Stimulated activated naive CD4-positive, alpha-beta T cell (primary cell): ENCODE measurements at places on chromosomes 11 and 22.

- peak; percentile 4 for DNase-seq
These were observed 42.2 kb upstream of the FAM181B start for GRCh38 chr11:82775736-82776346.

- no peak for DNase-seq
These were observed 17.9 kb downstream of the RTN3 start for GRCh38 chr11:63698976-63699733.

DNA sequence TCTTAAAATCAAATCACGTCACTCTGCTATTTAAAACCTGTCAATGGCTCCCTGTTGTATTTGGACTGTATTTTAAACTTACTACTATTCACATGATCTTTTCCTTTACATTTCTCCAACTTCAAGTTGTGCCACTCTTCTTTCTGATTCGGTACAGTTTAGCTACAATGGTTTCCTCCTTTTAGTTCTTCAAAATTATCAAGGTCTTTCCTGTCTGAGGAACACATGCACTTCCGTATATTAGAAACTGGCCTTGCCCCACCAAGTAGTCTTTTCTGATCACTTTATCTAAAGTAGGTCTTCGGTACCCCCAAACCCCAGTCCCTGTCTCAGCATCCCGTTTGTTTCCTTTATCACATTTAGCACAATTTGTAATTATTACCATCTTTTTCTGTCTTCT, 81.8 kb downstream of the MTMR3 start:
- no peak for DNase-seq

DNA sequence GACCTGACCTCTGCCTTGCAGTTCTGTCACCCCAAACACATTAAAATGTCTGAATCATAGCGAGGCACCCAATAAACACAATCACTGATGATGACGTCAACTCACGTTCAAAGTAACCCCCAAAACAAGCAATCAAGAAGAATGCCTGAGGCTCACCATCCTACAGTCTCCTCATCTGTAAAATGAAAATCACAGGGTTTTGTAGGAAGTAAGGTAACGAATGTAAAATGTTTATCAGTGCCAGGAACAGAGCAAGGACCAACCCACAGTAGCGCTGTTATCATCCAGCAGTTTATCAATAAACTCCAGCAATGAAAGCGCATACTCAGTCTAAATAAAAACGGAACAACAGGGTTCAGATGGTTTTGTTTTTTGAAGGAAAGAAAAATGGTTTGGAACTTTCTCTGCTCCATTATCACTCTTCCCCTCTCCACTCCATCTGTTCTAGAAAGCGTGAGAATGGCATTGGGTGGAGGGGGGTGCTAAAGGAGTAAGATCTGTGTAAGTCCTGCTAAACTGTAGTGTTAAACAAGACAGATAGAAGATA, 110.5 kb downstream of the MICAL3 start:
- DNase-seq = no peak

DNA sequence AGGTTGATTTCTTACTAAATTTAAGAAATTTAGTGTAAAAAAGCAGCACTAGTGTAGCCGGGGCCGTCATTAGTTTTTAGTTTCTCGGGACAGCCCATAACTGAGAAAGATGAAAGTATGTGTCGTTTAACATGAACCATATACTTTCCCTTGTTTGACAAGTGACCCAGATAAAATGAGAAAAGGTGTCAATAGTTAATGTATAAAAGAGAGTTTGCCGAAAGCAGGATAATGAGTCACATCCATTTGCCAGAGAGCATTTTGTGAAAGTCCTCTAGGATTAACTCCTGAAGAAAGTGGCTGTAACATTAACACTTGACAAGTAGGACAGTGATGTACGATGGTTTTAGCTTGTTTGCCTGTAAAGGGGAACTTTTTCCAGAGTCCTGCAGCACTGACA, 13.5 kb downstream of the OR52K1 start:
- DNase-seq = no peak

DNA sequence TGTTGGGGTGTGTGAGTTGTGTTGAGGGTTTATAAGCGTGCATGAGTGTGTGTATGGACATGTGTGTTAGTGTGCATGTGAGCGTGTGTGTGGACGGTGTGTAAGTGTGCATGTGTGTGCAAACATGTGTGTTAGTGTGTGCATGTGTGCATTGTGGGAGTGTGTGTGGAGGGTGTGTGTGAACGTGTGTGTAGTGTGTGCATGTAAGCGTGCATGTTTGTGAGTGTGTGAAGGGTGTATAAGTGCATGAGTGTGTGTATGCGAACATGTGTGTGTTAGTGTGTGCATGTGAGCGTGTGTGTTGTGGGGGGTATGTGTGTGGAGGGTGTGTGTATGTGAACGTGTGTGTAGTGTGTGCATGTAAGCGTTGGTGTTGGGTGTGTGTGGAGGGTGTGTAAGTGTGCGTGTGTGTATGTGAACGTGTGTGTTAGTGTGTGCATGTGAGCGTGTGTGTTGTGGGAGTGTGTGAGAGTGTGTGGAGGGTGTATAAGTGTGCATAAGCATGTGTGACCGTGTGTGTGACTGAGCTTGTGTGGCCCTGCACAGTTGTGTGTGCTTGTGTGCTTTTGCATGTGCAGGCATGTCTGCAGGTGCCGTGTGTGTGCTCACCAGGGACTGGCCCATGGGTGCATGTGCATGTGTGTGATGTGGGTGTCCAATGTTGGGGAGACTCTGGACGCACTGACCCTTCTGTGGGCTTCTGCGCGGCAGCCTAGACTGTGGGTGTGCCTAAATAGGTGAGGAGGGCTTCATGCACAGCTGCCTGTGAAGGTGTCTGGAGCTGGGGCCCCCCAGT, 866.2 kb downstream of the TBC1D22A start:
- DNase-seq = no peak

DNA sequence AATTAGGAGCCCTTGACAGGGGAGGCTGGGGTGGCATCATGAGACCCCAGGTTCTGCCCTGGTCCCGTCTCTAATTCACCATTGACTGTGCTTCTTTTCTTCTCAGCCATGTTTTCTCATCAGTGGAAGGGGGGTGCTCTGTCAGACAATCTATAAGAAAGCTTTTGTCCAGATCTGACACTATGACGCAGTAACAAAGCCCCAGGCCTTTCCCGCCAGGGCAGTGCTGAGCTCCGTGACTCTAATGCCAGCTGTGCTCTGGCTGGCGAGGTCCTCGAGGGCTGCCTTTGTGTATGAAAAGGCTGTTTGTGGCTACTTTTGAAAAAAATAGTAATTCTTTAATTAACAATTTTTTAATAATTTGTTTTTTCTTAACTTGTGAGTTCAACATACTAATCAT, 3.2 kb downstream of the CD6 start:
- DNase-seq = no peak

DNA sequence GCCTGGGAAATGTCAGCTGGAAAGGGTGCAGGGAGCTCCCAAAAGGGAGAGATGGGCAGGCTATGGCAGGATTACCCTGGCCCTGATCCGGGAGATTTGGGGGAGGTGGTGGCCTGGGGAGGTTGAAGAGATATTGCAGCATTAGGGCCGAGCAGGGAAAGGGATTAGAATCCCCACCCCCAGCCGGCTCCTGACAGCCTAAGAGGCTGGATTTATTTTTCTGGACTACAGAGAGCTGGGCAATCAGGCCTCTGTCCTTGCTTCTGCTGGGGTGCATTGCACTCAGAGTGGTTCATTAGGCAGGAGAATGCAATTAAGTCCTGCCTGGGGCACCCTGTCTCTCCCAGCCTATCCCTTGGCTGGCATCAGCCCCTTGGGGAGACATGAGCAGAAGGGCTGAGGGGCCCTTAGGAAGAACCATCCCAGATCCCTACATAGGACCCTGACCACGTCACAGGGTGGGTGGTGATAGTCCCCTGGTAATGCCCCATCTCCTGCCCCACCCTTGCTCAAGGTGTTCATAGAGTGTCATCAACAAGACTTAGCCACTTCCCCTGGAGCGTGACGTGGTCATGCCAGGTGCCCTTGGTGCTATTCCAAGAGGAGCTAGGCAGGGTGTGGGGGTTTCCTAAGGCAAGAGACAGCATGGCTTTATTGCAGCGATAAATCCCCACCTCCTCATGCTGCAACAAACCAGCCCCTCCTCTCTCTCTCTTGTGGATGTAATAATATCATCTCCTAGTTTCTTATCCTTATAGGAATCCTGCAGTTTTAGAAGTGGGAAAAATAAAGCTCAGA, 38.4 kb upstream of the KLHL35 start:
- DNase-seq = no peak

DNA sequence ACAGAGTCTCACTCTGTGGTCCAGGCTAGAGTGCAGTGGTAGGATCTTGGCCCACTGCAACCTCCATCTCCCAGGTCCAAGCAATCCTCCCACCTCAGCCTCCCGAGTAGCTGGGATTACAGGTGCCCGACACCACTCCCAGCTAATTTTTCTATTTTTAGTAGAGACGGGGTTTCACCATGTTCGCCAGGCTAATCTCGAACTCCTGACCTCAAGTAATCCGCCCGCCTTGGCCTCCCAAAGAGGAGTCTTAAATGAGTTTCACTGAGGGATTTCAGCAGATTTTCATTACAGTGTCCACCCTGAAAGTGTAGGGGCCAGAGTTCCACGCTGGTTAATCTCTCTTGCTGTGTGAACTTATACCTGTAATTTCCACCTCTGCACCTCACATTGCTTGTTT, 412 bp upstream of the RPS3 start:
- no peak for DNase-seq

DNA sequence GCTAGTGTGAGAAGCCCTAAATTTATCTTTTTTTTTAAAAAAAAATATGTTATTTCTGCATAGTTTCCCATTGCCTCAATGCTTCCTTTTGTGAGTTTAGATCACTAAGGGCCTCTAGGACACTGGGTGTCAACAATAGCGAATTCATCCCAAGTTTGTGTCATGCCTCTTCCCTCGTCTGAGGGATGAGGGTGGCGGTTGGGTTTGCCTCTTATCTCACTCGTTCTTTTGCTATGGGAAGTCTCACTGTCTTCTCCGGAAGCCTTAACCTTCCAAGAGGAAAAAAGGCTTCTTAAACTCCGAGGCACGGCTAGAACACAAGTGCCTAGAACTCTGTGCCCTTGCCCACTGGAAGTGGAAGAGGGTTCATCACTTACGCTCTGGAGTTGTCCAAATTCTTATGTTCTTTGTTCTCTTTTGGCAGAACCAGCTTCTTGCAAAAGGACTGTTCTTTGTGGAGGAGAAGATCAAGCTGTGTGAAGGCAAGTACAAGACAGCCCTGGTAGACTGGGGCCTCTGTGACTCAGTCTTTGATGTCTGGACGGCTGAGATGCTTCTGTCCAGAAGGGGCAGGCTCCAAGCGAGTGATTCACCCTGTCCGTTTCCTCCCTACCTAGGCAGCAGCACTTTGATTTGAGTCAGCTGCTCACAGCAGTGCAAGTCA, 78.5 kb downstream of the TRAF6 start:
- no peak for DNase-seq

- DNase-seq = no peak
These were observed 9.3 kb upstream of the MSANTD4 start for GRCh38 chr11:106031202-106031810.

DNA sequence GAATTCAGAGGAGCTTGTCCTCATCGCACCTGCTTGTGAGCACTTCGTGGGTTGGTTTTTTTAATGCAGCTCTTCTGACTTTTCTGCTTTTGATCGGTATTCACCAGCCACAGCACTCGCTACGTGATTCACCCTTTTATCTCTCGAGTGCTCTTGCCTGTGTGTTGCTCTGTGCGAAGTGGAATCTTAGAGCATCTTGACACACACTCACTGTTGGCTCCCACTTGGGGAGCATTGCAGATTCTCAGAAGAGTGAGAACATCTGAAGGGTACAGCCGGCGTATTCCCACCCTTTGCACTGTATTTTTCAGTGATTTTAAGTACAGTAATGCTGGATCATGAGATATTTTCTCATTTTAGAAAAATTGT, 10.9 kb downstream of the TNNT3 start:
- DNase-seq = no peak

- DNase-seq = no peak
These were observed 46.1 kb downstream of the RPUSD4 start for GRCh38 chr11:126165311-126165720.

- DNase-seq = no peak
These were observed 28.6 kb downstream of the LIF start for GRCh38 chr22:30217698-30218560.

DNA sequence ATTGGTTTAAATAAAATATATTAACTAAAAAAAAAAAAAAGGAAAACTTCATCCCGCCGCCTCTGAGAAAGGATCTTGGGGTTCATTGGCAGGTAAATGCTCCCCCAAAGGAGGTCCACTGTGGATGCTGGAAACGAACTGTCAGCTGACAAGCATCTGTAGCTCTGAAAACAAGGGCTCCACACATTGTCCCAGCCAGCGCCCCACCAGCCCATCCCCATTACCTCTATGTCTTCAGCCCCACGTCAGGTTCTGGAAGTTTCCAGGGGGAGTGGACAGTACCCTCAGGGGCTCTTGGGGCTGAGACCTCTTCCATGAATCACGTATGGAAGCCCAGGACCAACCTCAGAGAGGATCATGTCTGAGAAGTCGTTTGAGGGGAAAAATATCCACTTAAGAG, 66.4 kb upstream of the WNT7B start:
- DNase-seq = no peak

DNA sequence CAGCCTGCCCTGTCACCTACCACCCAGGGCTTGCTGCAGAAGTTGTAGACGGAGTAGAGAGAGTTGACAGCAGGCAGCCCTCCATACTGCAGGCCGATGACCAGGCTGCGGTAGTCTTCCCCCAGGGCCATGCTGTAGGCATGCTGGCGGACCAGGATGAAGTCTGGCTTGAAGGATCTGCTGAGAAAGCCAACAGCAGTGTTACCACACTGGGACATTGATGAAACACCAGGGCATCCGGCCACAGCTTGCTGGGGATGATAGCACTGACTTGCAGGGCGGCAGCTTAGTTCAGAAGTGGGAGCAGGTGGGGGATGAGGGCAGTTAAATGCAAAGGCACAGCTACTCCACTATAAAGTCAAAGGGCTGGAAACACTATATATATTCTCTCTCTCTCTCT, 67.4 kb downstream of the TIMP3 start:
- no peak for DNase-seq

- no peak for DNase-seq
These were observed 87.5 kb downstream of the ENTHD1 start for GRCh38 chr22:39806109-39806508.

DNA sequence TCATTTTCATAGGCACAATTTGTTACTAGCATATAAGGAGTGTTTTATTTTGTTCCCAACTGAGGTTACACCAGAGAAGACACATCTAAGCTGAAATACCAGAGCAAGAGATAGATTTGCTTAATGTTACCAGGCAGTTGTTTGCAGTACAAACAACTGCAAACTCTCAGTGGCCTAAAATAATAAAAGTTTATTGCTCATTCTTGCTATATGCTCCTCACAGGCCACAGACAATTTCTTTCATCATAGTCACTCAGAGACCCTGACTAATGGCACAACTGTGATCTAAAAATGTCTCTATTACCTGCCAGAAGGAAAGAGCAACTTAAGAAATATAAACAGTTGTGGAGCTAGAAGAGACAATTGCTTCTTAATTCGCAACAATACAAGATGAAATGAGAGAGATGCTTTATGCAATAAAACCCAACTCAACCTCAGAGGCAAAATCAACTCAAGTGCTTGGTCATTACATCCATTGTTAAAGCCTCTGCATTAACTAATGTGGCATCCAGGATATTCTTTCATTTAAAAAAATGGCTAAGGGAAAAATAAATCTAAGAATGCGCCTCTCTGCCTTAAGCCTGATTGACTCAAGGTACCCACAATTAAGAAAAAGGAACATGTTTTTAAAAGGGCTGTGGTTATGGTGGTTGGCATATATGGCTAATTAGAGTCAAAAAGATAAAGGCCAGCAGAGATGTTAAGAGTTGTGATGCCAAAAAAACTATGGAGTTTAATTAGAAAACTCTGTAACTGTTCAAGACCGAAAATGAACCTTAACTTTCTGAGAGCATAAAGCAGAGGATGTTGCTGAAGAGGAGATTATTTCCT, 103.7 kb downstream of the CD44 start:
- DNase-seq = no peak
